ENCODE measurements at places on chromosomes 11 and 22. TPM values are rescaled to one million over a fixed set of nuclear protein-coding genes. Genes with fewer than 3 reads are reported as not detected.

The CATSPERZ gene
- not detected for total RNA-seq

The SCT gene
- total RNA-seq = not detected

DNA sequence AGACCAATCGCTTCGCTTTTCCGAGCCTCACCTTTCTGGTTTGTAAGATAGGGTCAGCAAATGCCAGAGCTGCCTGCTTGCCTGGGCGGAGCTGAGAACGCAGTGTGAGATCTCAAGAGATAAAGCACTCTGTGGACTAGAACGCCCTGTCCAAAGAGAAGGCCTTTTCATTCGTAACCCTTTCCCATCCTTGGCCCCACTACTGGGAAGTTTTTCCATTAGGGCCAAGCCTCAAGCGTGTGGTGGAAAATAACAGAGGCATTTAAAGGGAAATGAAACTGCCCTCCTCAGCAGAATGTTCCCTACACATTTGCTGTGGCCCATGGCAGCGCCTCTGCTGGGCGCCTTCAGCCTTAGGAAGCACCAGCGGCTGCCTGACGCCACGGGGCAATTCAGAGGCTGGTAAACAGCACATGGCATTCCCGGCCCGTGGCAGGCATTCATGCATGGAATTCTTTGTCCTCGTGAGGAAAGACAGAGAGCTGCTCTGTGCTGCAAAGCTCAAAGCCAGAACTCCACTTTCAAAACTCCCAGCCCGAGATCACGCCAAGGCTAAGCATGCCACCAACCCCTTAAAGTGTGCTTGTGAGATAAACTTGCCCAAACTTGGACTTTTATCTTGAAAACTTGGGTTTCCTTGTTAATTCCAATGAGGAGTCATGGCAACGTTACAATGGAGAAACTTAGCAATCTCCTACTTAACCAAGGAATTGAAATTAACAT is 38.1 kb downstream of the AHNAK start:
- no peak for DNase-seq

DNA sequence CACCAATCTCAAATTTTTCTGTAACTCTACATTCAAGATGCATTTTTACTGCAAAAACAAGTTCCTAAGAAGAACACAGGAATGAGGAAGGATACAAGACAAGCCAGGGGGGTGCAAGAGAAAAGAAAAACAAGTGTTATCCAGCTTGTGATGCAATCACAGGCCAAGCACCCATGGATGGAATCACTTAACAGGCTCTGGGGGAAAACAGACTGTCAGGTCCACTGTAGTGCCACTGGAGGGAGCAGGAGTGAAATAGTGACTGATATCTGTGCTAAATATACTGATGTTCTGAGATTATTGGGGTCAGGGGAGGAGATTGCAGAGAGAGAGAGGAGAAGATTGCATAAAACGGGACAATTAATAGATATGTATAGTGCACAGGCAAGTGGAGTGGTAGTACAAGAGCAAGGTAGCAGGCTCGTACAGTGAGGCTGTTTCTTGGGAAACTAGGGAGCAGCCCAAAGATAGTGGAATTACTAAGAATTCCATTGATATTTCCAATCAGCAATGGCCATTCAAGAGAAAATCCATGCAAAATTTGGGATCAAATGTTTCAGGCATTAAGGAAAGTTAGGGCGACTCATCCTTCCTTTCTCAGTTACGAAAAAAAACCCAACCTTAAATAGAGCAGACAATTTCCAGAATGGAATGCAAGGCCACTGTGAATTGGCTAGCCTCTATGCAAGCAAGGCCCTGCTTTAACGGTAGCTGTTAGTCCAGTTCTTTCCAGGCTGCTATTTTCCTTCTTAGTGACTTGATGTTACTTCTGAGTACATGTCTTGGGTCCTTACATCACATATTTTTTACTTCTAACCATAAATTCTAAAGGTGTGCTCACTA is 52.2 kb upstream of the CEP126 start:
- no peak for DNase-seq

GRCh38 chr11:125443767-125444311 is 52.2 kb downstream of the FEZ1 start:
- no peak for DNase-seq

DNA sequence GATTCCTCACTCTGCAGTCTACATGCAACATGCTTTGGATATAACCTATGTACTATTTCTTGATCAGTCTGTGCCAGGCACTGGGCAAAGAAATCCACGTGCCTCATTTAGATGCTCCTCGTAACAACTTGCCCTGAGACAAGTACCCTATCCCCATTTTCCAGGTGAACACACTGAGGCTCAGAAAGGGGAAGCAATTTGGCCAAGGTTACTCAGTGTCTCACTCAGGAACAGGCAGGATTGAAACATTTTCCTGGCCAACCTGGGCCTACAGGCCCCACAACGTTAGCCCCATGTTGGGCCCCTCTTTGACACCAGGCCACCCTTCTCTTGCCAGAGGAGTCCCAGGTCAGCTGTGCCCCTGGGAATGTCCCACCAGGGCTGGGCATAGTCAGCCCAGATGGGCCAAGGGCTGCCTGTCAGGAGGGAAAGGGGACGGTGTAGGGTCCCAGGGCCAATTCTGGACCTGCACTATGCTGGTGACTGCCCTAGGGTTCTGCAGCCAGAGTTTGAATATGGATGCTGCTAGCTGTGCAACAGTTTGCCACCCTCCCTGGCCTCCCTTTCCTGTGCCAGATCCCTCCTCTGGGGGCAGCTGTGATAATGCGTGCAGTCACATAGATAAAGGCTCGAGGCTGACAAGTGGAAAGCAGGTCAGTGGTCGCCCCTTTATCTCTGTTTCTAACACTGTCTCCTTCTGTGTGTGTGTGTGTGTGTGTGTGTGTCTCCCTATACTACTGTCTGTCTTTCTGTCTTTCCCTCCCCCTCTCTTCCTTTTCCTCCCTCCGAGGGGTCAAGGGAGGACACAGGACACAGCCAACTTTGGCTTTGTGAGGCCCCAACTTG is 10.4 kb upstream of the EMID1 start:
- DNase-seq = no peak

The CRYBB3 gene
- 0.25 TPM for total RNA-seq

DNA sequence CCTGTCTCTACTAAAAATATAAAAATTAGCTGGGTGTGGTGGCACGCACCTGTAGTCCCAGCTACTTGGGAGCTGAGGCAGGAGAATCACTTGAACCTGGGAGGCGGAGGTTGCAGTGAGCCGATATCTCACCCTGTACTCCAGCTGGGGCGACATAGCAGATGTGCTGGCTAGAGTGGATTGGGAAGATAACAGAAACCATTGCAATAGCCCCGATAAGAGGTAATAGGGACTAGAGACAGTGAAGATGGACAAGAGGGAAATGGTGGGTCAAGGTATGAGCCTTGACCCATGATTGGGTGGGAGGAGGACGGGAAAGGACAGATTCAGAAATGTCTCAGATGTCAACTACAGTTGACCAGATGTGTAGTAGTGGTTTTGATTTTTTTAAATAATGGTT is 6.1 kb downstream of the SWAP70 start:
- DNase-seq = no peak

- no peak for DNase-seq
Measured at GRCh38 chr11:64910451-64911093, 6.4 kb downstream of the ATG2A start.

GRCh38 chr22:28769394-28770085 is 3.0 kb upstream of the CCDC117 start:
- DNase-seq = no peak

DNA sequence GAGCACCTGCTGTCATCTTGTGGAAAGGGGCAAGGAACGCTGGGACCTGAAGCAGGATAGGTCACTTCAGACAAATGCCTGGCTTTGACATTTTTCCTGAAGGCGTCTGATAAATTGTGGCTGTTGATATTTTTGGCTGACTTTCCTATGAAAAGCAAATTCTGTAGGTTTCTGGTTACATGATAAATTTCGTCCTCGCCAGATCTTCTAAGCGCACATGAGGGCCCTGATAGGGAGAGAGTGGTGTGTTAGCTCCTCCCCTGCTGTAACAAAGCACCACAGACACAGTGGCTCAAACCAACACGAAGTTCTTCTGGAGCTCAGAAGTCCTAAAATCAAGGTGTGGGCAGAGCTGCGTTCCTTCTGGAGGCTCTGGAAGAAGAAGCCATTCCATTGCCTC is 19.6 kb downstream of the APOL4 start:
- no peak for DNase-seq

DNA sequence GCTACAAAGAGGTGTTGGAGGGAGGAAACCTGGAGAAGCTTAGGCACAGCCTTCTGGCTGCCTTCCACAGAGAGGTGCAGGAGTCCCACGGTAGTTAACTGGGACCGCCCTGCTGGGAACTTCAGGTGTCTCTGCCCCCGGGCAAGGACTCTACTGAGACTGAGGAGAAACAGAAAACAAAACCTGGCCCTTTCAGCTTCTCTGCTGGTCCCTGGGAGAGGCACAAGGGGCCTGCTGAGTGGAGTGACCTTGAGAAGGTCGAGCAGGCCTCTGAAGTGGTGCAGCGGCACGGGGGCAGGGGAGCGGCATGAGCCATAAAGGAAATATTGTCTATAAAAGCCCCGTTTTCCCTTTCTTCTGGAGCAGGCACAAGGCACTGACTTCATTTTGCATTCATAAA is 38.9 kb downstream of the NTM start:
- DNase-seq = no peak

DNA sequence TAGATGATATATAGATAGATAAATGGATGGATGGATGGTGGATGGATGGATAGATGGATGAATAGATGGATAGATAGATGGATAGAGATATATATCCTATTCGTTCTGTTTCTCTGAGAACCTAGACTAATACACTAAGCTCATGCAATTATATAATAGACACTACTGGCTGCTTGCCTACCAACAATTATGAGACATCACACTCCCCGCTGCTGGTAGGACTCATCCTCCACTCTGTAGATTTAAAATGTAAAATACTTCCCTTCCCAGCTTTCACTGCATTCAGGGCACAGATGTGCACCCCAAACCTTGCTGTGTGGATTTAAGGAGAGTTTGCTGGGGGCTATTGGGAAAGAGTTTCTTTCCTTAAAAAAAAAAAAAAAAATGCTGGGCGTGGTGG is 28.3 kb upstream of the RCN1 start:
- no peak for DNase-seq

GRCh38 chr11:18721561-18722292 is 4.3 kb downstream of the IGSF22 start:
- peak; percentile 55 for DNase-seq

- DNase-seq = no peak
Measured at GRCh38 chr11:79616392-79616851, 175.6 kb upstream of the TENM4 start.

- DNase-seq = no peak
Measured at GRCh38 chr11:126718276-126718675, 282.3 kb downstream of the KIRREL3 start.

The OR51I1 gene
- not detected for total RNA-seq

The SCGB2A2 gene
- not detected for total RNA-seq

The STK33 gene
- total RNA-seq = 0.79 TPM

- DNase-seq = no peak
Measured at GRCh38 chr11:123251657-123252344, 56.8 kb upstream of the CLMP start.

GRCh38 chr11:28442131-28442530 is 333.9 kb downstream of the METTL15 start:
- DNase-seq = no peak

Measured in activated CD4-positive, alpha-beta T cell treated with anti-CD3 and anti-CD28 coated beads, Interleukin-2, amount 10 ng/mL, durations not matched to agents 7 days and 5 days (primary cell).